ENCODE measurements at places on chromosomes 11 and 22. TPM values are rescaled to one million over a fixed set of nuclear protein-coding genes. Genes with fewer than 3 reads are reported as not detected.

- no peak overlapping the region for H3K4me3 ChIP-seq
- H3K4me1 ChIP-seq: no peaks in the 10 kb centered on the region
- H3K27me3 ChIP-seq: no peaks in the 10 kb centered on the region
- peak; percentile 5 for DNase-seq
- no peaks in the 10 kb centered on the region for H3K36me3 ChIP-seq
Measured at GRCh38 chr11:45045683-45046471, 95.2 kb upstream of the TP53I11 start.

DNA sequence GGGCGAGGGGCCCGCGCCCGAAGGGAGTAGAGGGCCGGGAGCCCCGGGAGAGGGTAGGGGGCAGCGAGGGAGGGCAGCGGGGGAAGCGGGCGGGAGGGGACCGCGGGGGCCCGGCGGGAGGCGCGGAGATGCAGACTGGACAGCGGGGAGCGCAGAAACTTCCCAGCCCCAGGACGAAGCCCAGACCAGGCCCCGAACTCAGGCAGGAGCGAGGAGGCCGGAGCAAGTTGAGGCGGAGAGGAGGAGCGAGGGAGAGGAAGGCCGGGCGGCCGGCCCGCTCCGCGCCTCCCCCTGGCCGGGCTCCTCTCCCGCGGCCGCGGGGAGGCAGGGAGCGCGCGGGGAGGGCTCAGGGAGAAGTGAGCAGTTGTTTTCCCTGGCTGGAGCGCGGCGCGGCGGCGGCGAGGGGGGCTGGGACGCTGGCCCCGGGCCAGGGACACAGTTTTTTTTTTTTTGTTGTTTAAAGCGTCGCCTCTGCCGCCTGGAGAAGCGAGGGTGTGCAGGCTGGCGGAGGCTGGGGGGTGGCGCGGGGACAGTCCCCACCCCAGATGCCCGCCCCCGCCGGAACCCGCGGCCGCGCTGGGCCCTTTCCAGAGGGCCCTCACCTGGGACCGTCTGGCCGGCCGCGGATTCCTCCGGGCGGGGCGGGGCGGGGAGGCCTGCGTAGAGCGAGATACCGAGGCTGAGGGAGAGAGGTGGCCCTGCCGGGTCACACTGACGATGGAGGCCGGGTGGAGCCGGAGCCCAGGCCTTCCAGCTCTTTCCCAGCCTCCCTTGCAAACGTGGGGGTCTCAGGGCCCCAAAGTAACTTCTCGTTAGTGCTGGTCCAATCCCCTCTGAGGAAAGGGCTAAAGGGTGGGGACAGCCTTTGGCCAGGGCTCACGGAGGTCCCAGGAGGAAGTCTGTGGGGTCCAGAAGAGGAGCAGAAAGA, at the start of gene LTBP3:
Gene LTBP3, minus strand, starts transcription at position 358 of the 928 bp plus-strand sequence. CDS start 400 bp downstream, outside the sequence.
- H3K27me3 ChIP-seq: no peaks in the 10 kb centered on the region
- H3K36me3 ChIP-seq: no peaks in the 10 kb centered on the region
- H3K27ac ChIP-seq: peak within 1 kb of the TSS; percentile 61

Gene MMP11
- 11.3 TPM for total RNA-seq

GRCh38 chr11:94876222-94876621, 97.1 kb downstream of the CWC15 start:
- peak overlapping the region; percentile 7 for H3K27ac ChIP-seq
- peak; percentile 22 for DNase-seq
- 0 out of 2 replicates have a peak, but pooled peaks cover 7% of the 10 kb centered on the region for H3K4me1 ChIP-seq
- no peaks in the 10 kb centered on the region for H3K27me3 ChIP-seq

Gene DMC1
- 1.1 TPM for total RNA-seq

- no peak for DNase-seq
- no peaks in the 10 kb centered on the region for H3K36me3 ChIP-seq
- H3K27me3 ChIP-seq: no peaks in the 10 kb centered on the region
- H3K4me3 ChIP-seq: no peak overlapping the region
- H3K4me1 ChIP-seq: no peaks in the 10 kb centered on the region
Measured at GRCh38 chr22:47609653-47610052, 847.2 kb downstream of the TBC1D22A start.

DNA sequence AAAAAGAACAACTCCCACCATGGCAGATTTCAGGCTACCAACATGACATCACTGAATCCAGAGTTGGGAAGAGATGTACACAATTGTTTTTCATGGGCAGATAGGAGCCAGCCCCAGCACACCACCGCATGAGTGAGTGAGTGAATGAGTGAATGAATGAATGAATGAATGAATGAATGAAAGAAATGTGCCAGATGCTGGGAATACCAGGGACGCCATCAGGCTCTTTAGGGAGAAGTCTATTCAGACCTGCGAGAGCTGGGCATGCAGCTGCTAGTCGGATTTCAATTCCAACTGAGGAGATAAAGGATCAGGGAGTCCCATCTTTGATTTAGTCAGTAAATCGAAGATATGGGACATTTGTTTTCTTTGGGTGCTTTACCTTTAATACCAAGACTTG, 15.3 kb upstream of the FAM83F start:
- DNase-seq: no peak
- H3K4me3 ChIP-seq: no peak overlapping the region
- H3K36me3 ChIP-seq: no peaks in the 10 kb centered on the region
- no peaks in the 10 kb centered on the region for H3K27me3 ChIP-seq
- H3K4me1 ChIP-seq: no peaks in the 10 kb centered on the region

- no peaks in the 10 kb centered on the region for H3K36me3 ChIP-seq
- H3K27ac ChIP-seq: peak overlapping the region; percentile 29
- no peaks in the 10 kb centered on the region for H3K27me3 ChIP-seq
- DNase-seq: peak; percentile 26
- peaks cover 16% of the 10 kb centered on the region for H3K4me1 ChIP-seq
Measured at GRCh38 chr11:35689081-35689996, 26.8 kb downstream of the TRIM44 start.

DNA sequence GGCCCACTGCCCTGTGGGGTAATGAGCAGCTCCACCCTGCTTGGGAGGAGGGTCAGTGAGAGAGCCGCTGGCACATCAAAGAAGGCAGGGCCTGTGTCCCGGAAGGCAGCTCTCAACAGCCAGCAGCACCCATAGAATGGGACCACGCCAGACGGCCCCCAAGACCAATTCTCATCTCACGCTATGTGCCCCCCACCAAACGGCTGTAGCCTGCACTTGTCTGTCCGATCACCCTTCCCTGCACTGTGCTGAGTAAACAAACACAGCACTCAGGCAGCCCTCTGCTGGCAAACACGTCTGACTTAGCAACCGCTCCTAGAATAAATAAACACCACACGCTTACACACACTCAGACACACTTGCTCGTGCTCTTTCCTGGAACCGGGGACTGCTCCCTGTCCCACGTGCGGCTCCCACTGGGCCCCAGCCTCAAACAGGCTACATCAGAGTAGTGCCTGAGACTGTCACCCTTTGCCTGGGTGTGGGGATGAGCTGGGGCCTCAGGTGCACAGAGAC, 53.2 kb upstream of the CDON start:
- H3K27me3 ChIP-seq: no peaks in the 10 kb centered on the region
- no peaks in the 10 kb centered on the region for H3K36me3 ChIP-seq
- H3K4me3 ChIP-seq: no peak overlapping the region
- H3K4me1 ChIP-seq: no peaks in the 10 kb centered on the region

- no peaks in the 10 kb centered on the region for H3K36me3 ChIP-seq
- H3K4me3 ChIP-seq: no peak overlapping the region
- H3K27me3 ChIP-seq: no peaks in the 10 kb centered on the region
- H3K4me1 ChIP-seq: no peaks in the 10 kb centered on the region
- no peak for DNase-seq
Measured at GRCh38 chr11:126636911-126637794, 281.7 kb downstream of the ST3GAL4 start.

Gene F2
- 60.0 TPM for total RNA-seq

GRCh38 chr11:113623114-113623513, 83.0 kb downstream of the TMPRSS5 start:
- H3K4me3 ChIP-seq: no peak overlapping the region
- no peaks in the 10 kb centered on the region for H3K36me3 ChIP-seq
- no peak overlapping the region for H3K27ac ChIP-seq
- no peak for DNase-seq
